ENCODE measurements at places on chromosomes 3 and 15.

- DNase-seq = no peak
Measured at GRCh38 chr3:126758882-126759281, 54.8 kb downstream of the CHCHD6 start.

DNA sequence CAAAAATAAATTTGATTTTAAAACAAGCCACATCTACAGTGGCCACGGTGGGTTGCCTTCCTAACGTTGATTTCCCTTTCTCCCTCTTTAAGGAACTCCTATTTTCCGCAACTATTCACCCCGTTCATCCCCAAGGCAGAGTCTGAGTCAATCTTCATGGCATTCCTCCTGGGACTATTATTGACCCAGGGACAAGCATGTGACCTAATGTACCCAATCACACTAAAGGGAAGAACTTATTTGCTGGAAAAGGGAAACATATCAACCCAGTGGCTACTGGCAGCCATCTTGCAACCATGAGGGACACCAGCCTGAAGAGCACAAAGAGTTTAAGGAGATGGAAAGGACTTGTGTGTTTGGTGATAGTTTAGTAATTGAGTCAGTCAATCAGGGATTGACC lies 55.4 kb upstream of the ARHGEF3 start:
- DNase-seq = no peak

- DNase-seq = no peak
Measured at GRCh38 chr3:53156368-53156834, 4.6 kb upstream of the PRKCD start.

DNA sequence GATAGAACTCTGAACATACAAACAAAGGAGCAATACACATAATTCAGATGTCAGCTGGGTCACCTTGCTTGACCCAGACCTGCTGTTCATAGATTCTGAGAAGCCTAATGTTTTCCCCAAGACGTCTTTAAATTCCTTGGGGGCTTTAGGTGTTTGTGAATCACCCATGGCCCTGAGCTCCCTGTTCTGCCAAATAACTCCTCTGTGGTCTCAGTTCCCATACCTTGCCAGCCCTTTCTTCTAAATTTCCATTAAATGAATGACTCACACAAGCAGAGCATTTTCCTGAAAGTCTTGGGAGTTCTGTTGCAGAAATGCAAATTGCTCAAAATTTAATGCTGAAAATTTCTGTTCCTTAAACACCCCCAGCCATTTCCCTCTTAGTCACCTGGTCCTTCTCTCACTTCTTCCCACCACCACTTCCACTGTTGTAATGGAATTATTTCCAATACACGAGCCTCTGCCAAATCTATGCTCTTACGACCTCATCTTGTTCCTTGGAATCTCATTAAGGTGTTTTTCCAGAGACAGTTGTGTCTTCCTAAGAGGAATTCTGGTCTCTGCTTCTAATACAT lies 33.4 kb upstream of the PSMD6 start:
- no peak for DNase-seq

DNA sequence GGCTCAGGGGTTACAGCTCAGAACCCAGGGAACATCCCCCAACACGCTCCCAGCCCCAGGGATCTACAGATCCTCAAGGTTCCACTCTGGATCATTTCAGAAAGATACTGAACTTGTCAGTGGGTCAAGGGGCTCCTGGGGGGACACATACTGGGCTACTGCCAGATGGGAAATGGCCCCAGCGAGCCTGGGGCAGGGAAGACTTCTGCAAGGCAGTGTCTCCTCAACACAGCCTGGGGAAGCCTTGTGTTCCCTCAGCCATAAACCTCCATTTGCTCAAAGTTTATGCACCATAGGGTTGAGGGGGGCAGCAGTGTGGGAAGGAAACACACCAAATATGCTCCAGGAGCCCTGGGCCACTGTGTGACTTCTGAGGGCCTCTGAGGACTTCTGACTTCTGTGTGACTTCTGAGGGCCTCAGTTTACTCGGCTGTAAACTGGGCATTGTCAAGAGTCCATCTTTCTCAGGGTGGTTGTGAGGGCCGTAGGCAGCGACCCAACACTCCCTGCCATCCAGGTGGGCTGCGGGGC lies 58.4 kb downstream of the IQSEC1 start:
- no peak for DNase-seq

- no peak for DNase-seq
Measured at GRCh38 chr15:80512726-80513660, 108.8 kb downstream of the ARNT2 start.

GRCh38 chr15:67575039-67575502 lies 32.6 kb downstream of the MAP2K5 start:
- no peak for DNase-seq

DNA sequence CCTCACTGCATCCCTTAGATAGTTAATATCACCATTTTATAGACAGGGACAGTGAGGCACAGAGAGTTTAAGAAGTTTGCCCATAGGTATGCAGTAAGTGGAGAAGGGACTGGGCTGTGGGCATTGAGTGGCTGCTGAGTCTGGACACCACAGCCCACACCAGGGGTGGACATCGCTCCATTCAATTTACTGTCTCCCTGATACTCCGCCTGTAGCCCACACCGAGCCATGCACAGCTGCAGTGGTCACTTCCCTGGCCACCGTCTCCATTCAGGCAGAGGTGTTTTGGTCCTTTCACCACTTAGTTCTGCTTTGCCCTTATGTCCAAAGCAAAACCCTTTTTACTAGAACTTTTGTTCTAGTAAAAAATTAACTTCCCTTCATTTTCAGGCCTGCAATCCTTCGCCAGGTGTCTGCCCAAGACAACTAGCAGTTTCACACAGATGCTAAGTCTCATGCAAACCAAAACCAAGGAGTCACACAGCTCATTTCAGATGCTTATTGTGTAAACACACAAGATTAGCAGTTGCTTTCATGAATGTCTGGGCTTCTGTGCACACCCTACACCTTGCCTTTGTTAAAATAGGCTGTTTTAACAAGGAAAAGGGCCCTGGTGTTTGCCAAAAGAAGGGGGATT lies 30.1 kb downstream of the ZNF35 start:
- no peak for DNase-seq

- DNase-seq = no peak
Measured at GRCh38 chr15:75776065-75776423, 63.4 kb upstream of the CSPG4 start.
